Left lobe of liver (tissue), 2 donors: ENCODE measurements at places on chromosomes 7 and 10. TPM values are rescaled to one million over a fixed set of nuclear protein-coding genes. Genes with fewer than 3 reads are reported as not detected.

GRCh38 chr10:31770307-31770902 lies 158.2 kb downstream of the ARHGAP12 start:
- DNase-seq, result peak; percentile 58

GRCh38 chr7:47943676-47944474 lies 4.4 kb downstream of the PKD1L1 start:
- no peak for DNase-seq

GRCh38 chr7:101367676-101368075 lies 5.0 kb downstream of the COL26A1 start:
- no peak for DNase-seq

DNA sequence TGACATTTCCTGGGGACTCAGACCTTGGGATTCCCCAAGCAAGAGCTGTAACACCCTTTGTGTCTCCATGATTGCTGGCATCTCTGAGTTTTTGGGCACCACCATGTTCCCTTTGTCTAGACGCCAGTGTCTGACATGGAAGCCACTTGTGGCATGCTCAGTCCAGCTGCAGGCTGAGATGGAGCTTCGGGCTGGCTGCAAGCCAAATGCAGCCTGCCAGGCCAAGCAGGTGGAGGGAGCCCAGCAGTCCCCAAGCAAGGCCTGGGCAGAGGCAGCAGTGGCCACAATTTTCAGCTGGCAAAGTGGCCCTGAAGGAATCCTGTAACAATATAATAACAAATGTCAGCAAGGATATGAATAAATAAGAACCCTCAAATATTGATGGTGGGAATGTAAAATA lies 86.2 kb upstream of the ABCB5 start:
- DNase-seq, result no peak

Gene IFIT1
- 9.6 TPM for total RNA-seq

Gene MYOZ1
- total RNA-seq, result not detected

Gene TMEM26
- 0.35 TPM for total RNA-seq

Gene ADARB2
- 0.81 TPM for total RNA-seq

Gene PLXDC2
- 5.0 TPM for total RNA-seq
